ENCODE measurements at places on chromosomes 4 and X.

GRCh38 chr4:83043801-83044407 lies 8.9 kb downstream of the COPS4 start:
- DNase-seq, result no peak

DNA sequence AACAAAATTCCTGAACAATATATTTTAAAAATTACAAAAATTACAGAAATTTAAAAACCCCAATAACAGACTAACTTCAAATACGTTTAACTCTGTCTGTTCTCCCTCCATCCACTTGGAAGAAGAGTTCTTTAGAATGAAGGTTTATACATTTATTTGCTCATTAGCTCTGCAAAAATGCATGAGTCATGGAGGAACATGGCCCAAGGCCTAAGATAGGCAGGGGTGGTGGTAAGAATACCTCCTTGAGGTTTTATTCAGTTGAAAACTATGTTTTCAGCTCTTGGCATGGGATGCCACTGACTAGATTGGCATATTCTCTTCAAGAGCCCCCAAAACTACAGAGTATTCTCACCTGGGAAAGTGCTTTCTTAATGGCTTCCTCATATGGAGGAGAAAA lies 8.8 kb upstream of the LRRC66 start:
- no peak for DNase-seq

GRCh38 chr4:64250488-64250887 lies 158.8 kb downstream of the TECRL start:
- DNase-seq, result no peak

- no peak for DNase-seq
Observed at GRCh38 chrX:131704136-131704695, 160.3 kb downstream of the OR13H1 start.

GRCh38 chr4:186699881-186700397 lies 23.7 kb downstream of the FAT1 start:
- no peak for DNase-seq

DNA sequence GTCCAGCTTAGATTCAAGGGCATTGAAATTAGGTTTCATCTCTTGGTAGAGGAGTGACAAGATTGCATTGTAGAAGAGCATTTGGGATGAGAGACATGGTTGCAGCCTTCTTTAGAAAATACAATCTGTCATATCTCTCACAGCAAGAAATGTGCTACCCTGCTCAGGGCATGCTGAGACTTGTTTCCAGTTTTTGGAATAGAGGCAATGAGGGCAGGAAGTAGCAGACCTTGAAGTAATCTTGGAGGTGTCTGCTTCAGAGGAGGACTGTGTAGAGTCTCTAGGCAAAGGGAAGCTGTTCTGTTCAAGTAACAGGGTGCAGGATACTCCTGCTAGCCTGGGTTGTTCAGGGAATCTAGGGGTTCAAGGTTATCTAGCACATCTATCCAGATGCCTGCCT lies 116.1 kb upstream of the ZNF827 start:
- DNase-seq, result no peak

GRCh38 chr4:90174621-90175023 lies 47.4 kb downstream of the CCSER1 start:
- no peak for DNase-seq

DNA sequence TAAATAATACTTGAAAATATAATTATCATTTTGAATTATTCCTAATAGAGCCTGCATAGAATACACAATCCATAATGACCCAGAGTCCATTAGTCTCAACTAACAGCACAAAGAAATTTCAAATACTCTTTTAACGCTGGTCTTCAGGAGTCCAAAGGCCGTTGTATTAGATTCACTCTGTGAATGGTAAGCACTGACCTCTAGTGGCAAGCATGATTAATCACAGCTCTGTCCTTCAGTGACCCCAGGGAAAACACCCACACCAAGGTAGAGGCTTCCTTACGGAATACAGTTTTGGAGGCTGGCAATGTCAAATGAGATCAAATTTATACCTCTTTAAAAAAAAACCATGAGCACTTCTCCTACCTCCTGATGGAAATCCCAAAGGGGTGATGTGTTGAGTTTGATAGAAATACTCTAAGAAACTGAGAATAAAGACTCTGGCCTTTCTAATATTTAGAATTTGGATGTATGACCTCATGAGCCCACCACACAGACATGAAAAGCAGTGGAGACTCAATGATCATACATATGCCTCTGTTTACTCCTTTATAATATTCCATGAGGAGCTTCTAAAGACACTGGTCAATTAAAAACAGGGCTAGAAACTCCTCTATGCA lies 147.2 kb upstream of the DKK2 start:
- DNase-seq, result peak; percentile 45

DNA sequence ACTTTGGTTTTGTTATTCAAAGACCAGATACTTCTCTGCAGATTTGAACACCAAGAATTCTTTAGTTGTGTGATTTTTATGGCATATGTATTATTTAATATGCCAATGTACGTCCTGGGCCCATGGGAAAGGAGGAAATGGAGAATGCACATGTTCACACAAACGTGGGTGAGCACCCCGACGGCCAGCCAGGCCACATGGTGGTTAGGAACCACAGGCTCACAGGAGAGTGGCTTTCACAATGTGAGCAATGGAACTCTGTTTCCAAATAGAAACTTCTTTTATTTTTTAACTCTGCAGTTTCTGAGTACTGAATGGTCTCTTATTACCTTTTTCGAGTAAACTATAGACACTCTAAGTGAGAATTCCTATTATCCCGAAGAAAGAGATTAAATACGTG lies 58.0 kb upstream of the UNC5C start:
- no peak for DNase-seq

GRCh38 chr4:3079694-3080123 lies 5.2 kb downstream of the HTT start:
- DNase-seq, result no peak

DNA sequence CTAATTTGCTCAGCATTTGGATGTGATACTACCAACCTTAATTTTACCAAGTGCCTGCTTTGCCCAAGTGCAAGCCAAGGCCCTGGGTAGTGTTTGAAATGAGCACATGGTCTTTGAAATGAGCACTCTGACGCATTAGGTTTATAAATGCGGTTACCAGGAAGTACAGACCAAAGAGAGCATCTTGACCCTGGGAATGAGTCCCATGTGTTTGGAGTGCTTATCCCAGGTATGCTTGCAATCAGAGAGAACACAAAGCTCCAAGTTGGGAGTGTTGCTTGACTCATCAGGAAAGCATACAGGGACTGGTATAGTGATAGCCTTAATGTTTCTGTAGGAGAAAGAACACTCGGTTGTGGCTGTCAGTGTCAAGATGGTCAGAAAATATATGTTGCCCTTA lies 203.6 kb upstream of the MAMLD1 start:
- no peak for DNase-seq

DNA sequence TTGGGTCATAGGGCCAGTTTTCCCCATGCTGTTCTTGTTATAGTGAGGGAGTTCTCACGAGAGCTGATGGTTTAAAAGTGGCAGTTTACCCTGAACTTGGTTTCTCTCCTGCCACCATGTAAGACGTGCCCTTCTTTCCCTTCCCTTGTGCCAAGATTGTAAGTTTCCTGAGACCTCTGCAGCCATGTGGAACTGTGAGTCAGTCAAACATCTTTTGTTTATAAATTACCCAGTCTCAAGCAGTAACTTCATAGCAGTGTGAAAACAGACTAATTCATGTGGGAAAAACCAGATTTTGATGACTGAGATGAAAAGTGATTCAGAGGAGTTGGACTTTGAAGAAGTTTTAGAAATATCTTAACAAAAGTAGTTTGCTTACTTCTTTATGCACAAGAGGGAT lies 101.4 kb downstream of the ARHGAP10 start:
- no peak for DNase-seq

GRCh38 chr4:85381968-85382367 lies 93.0 kb upstream of the ARHGAP24 start:
- no peak for DNase-seq

- no peak for DNase-seq
Observed at GRCh38 chr4:80343887-80344286, 8.4 kb downstream of the CFAP299 start.

- no peak for DNase-seq
Observed at GRCh38 chrX:124272370-124272982, 60.0 kb upstream of the TEX13D start.

- no peak for DNase-seq
Observed at GRCh38 chr4:182301736-182302135, 58.5 kb downstream of the TENM3 start.

- no peak for DNase-seq
Observed at GRCh38 chr4:182918044-182918607, 940 bp upstream of the DCTD start.

GRCh38 chrX:41895826-41896225 lies 27.5 kb downstream of the CASK start:
- DNase-seq, result no peak

GRCh38 chr4:187606581-187606980 lies 389.0 kb upstream of the ZFP42 start:
- peak; percentile 0 for DNase-seq

GRCh38 chrX:77969538-77969937 lies at the start of gene PGAM4:
Gene PGAM4 (minus strand): TSS chrX:77969638. CDS start chrX:77969638, 0 bp downstream.
- no peak for DNase-seq

DNA sequence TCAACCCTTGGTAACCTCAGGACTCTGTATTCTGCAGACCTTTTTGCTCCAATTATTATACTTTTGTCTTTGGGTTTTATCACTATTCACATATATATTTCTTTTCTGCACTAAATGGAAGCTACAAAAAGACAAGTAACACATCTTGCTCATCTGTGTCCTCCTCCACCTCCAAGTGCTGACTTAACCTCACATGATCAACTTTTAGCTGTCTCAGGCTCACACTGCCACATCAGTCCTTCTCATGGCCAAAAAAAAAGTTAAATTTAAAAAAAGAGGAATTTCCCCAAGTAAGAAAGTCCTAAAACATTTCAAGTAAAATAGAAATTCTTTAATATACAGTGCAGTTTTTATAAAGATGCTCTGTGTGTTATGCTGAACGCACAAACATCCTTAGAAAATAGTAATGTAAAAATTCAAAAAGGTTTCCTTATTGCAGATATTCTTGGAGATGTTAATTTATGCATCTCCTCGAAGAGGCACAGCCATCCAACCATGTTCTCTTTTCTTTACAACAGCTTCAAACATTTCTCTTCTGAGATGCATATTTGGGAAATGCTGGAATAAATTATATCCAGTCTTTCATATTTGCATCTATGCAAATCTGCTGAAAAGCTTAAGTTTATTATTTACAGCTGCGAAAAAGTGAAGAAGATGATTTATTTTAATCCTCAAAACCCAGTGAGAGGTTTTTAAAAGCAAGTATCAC lies 37.6 kb downstream of the ARAP2 start:
- DNase-seq, result no peak

DNA sequence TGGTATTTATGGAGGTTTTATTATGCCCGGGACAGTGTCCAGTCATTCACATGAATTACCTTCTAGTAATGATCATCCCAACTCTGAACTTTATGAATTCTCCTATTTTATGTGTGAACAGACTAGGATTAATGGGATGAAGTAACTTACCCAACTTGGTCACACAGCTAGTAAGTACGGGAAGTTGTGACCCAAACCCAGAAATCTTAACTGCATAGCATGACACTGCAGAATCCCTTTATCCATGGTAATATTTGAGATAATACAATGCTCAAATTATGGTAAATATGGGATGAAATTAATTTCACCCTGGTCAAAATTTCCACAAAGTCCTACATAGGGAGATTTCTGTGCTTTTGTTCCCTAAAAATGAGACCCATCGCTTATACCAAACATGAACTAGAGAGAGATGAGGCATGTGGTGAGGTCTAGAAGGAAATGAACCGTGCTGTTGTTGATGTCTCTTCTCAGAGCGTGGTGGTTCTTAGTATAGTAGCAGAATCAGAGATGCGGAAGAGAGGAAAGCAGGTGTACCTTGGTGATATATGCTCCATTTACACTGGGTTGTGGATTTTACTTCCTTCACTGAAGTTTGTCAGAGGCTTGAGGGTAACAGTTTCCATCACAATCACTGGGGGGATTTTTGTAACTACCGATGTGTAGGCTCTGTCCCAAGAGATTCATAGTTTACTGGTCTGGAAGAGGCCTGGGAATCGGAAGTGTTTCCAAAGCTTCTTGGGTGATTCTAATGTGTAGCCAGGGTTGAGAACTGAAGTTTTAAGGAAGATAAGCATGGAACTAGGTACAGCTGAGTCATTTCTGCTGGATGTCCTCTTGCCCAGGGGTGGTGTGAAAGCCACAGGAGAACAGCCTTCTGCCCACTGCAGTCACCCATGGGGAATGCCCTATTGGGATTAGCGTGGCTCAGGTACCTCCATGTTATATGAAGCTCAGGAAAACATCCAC lies 30.2 kb upstream of the FAM9C start:
- DNase-seq, result no peak

DNA sequence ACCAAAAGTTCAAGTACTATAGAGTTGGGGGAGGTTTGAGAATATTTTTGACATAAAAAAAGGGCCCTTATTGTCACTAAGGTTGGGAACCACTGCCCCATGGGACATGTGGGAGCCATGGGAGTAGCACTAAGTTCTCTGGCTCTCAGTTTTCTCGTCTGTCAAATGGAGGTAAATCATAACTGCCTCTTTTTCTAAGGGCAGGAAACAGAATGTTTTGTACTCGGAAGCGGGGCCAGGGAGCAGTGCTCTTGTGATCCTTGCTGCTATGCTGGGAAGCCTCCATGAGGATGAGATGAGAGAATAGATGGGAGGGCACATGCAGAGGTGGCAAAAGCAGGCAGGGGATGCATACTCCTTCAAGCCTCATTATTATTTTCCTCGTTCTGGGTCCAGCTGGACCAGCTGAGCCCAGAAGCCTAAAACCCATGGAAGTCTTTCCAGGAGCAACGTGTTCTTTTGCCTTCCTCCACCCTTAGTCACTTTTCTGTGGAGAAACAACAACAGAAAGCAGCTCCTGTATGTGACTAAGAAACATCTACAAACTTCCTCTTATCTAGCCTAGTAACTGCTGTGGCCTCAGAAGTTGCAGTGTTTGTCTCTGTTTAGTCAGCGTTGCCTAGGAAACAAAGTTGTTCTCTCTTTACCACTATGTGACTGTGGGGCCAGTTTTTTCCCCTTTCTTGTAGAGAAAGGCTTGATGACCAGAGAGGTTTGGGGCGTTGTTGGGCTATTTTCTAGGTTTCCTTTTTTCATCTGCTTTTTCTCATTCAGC lies 64.8 kb downstream of the TSC22D3 start:
- no peak for DNase-seq

- no peak for DNase-seq
Observed at GRCh38 chr4:8077181-8078108, 81.2 kb downstream of the ABLIM2 start.

DNA sequence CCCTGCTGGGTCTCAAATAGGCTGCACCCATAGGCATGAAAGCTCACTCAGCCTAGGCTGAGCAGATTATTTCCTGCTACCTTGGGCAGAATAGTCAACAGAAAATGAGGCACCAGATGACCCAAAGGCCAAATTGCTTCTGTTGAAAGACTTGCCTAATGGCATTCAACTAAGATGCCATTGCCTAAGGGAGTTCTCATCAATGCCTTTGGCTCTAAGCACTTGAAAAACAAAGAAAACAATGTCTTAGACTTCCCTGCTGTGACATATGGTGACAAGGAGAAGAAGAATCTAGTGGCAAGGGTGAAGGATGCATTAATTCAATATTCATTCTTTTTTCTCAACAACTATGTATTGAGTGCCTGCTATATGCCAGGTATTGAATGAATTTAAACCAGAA lies 25.7 kb upstream of the PCDH19 start:
- DNase-seq, result no peak
